GM18507 (cell line): ENCODE measurements at places on chromosomes 2 and 18.

- no peak for DNase-seq
These were observed 39.9 kb downstream of the MYO3B start for GRCh38 chr2:170217778-170218251.

DNA sequence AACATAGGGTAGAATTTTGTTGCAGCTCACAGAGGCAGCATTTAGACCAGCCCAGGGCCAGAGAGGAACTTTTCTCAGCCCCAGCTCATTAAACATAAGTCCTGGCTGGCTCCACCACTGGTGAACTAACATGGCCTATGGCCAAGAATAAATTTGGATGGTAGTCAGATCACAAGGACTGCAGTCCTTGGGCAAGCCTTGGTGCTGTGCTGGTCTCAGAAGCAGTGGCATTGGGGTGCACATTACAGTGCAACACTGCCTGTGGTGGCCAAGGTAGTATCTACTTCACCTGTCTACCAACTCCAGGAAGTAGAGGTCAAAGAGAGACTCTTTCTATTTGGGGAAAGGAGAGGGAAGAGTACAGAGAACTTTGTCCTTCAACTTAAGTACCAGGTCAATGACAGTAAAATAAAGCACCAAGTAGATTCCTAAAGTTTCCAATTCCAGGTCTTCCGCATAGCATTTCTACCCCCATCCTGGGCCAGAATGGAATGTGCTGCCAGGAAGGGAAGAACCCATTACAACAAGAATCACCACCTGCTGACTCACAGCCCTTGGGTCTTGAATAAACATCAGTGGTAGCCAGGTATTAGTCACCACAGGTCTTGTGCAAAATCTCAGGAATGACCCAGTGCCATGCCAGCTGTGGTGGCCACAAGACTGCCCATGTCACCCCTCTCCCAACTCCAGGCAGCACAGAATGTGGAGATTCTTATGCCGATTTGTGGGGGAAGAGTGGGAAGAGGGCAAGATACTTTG, 155.4 kb upstream of the FSIP2 start:
- DNase-seq, result no peak

GRCh38 chr18:79987566-79987965, 797 bp downstream of the TXNL4A start:
- no peak for DNase-seq

GRCh38 chr2:17036361-17036760, 370.7 kb upstream of the CYRIA start:
- DNase-seq, result no peak

- DNase-seq, result no peak
These were observed 61.3 kb upstream of the SH3RF3 start for GRCh38 chr2:109067631-109068125.

DNA sequence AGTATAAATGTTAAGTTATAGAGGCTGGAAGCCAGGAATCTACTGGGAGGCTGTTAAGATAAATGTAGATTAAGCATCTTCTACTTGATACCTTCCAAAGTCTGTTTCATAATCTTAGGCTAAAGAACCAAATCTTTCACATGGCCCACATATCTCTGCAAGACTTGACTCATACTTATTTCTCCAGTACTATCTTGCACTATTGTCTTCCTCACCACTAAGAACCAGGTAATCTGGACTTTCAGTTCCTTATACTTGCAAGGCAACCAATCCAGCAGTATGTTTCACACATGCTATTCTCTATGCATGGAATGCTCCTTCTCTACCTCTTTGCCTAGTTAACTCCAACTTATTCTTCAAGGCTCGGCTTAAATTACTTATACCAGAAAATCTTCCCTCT, 62.2 kb downstream of the RBMS1 start:
- DNase-seq, result no peak
